ENCODE measurements at places on chromosomes 1 and 21.

DNA sequence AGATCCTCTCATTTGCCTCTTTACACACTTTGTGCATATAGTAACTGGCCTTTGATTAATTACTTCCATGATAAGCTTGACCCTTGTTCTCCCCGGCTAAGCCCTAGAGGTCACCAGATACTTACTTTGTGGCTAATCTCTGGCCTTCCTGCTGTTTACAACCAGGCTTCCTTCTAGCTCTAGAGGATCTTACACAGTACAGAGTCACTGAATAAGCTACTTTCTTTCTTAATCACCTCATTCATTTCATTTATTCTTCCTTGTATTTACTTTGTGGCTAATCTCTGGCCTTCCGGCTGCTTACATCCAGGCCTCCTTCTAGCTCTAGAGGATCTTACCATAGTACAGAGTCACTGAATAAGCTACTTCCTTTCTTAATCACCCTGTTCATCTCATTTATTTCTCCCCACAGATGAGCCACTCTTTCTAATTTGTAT, 144.3 kb upstream of the C1orf21 start:
- DNase-seq = no peak

DNA sequence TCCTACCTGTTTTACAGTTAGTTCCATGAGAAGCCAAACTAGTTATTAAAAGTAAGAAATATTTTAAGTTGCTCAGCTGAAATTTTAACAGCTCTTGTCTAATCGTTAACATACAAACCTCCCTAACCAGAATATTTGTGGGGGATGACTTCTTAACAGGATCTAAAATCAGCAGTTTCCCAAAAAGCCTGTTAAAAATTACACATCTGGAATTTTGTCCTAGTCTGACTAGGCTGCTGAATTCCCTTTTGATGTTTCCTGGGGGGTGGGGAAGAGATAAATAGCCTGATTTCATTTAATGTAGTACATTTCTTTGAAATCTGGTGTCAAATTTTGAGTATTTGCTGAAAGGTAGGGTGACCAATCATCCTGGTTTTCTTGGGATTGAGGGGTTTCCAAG, 78.8 kb upstream of the ARHGAP29 start:
- no peak for DNase-seq

DNA sequence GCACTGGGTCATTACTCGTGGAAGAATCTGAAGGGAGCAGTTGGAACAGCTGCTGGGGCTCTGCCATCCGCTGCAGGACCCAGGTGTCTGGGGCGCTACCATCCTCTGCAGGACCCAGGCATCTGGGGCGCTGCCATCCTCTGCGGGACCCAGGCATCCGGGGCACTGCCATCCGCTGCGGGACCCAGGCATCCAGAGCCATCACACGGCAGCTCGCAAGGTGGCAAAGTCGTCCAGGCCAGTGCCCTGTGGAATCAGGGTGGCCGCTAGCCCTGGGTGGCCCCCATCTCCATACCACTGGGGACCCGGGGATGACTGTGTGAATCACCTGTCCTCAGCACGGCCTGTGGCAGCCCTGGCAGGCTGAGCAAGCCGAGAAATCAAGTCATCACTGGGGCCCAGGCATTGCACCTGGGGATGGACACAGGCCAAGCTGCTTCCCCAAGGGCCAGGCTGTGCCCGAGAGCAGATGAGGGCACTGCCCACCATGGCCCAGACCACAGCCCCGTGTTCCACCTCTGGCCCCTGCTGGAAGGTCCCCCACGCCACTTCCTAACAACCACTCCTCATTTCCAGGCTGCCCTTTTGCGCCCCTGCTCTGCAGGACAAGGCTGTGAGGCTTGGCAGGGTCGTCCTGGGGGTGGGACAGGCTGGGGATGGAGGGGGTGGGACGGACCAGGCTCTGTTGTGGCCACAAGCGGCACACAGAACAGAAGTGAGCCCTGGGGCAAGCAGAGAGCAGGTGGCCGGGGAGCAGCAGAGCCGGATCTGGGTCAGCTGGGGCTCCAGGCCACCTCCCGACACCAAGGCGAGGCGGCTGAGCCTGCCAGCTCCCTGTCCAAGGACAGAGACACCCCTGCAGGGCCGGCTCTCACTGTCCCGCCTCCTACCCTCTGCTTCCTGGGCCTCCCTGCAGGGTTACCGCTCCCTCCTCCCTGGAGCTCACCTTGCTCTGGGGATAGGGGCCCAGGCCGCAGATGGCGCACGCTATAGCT, 12.7 kb downstream of the GABRD start:
- no peak for DNase-seq

GRCh38 chr21:37751268-37751975, 164.8 kb downstream of the KCNJ6 start:
- no peak for DNase-seq

- DNase-seq = no peak
Measured at GRCh38 chr1:3222042-3222692, 153.2 kb downstream of the PRDM16 start.

DNA sequence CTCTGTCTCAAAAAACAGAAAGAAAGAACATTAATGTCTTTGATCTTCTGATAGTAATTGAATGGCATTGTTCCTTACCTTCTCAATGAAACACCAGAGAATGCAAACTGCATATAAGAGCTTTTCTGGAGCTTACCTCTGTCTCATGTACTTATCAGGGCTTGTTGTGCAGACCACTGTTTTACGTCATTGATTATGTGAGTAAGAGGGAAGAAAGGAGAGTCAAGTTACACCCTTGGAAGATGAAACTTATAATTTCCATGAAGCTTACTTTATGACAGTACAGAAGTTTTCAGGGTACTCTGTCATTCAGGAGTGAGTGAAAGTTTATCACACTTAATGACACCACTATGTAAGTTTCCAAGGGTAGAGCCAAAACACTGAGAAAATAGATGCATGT, 49.0 kb upstream of the MAB21L3 start:
- no peak for DNase-seq

- no peak for DNase-seq
Measured at GRCh38 chr1:3444736-3445135, 9.7 kb upstream of the ARHGEF16 start.

- no peak for DNase-seq
Measured at GRCh38 chr1:224733027-224733911, 117.2 kb downstream of the CNIH3 start.

DNA sequence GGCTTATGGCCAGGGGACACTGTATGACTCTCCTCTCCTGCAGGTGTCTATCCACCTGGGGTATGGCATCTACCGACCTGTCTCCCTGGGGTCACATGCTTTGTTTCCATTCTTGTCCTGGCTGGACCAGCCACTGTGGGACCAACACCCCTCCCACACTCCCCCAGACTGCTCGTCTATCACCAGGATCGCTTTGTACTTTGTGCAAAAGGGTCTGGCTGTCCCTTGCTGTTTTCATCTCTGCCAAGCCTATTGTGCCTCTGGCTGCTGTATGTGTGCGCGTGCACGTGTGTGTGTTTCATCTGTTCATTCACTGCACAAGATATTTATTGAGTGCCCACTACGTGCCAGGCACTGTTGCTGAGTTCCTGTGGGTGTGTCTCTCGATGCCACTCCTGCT, 25.5 kb downstream of the ETNK2 start:
- no peak for DNase-seq

GRCh38 chr1:93938461-93939145, 29.4 kb upstream of the GCLM start:
- DNase-seq = no peak
